Right hindlimb (tissue), 1 donor: ENCODE measurements at places on chromosomes 16 and 17.

DNA sequence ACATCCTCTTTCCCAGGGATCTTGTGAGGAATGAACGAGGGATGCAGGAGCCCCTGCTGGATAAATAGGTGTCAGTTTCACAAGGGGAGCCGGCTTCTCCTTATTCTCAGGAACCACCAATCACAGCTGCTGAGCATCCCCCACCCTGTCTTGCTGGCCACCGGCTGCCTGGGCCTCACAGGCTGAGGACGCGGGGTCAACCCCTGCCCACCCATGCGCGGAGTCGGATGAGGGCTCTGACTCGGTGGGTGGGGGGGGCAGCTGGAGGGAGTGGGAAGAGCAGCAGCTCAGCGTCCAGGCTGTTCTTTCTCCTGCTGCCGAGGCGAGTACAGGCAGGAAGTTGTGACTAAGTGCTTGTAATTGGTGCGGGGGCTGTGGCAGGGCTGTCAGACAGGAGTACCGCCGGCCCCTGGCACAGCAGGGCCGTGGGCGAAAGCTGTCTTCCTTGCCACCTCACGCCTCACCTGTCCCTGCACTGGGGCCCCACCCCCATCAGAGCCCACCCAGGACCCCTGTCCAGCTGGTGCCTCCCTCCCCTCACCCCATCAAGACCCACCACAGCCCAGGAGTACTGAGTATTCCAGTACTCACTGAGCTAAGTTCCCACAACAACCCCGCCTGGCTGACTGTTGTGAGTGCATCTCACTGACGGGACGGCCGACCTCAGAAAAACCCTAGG is 11.0 kb upstream of the DPEP1 start:
- peak; percentile 72 for DNase-seq

DNA sequence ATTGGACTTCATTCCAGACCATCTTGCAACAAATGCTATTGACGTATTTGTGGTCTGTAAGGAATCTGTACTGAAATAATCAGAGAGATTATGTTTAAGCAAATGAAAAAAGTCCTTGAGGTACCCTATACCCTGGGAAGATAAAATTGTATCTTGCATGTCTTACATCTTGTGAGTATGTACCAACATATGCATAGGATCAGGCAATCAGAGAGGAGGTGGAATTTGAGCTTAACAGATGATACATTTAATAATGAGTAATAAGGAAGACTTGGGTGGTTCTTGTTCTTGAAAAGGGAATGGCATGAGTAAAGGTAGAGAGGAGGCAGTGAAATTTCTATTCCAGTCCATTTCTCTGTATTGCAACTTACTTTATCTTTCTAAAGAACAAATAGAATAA is 10.6 kb downstream of the MOSMO start:
- no peak for DNase-seq

GRCh38 chr16:8346294-8346693 is 244.0 kb downstream of the TMEM114 start:
- DNase-seq, result peak; percentile 22

DNA sequence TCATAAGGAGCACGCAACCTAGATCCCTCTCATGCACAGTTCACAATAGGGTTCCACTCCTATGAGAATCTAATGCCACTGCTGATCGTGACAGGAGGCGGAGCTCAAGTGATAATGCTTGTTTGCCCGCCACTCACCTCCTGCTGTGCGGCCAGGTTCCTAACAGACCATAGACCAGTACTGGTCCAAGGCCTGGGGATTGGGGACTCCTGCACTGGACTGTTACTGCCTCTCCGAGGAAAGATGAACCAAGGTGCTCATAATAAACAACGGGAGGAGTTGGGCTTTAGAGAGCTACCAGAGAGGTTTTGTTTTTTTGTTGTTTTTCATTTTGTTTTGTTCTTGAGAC is 58.2 kb downstream of the TK2 start:
- no peak for DNase-seq

DNA sequence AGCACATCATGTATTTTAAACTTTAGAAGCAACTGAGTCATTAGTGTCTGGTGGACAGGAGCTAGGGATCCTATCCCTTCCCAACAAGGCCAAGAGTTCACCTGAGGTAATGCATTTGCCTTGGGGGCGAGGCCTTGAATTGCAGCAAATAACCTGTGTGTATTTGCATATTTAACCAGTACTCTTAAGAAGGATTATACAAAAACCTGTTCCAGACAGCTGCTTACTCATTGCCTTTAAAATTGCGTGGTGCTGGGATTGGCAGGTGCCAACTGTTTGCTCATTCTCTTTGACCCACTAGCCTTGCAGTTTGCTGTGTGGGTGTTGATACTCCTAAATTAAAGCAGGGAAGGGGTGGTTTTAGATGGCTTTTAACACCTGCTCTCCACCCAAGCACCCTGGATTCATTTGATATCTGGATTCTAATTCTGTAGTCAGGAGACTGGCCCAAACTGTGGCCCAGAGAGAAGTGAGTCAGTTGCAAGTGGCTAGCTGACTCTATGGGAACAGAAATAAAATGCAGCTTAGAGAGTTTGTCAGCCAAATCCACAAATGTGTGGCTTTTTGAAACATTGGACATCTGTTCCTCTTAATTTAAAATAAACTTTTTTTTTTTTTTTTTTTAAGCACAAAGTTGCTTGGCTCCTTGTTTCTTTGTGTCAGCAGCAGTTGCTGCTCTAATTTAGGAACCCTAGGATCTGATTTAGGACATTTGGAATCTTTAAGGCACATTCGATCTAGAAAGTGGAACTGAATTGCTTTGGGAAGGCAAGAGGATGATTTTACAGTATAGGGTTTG is 46.9 kb downstream of the TUBD1 start:
- peak; percentile 52 for DNase-seq

DNA sequence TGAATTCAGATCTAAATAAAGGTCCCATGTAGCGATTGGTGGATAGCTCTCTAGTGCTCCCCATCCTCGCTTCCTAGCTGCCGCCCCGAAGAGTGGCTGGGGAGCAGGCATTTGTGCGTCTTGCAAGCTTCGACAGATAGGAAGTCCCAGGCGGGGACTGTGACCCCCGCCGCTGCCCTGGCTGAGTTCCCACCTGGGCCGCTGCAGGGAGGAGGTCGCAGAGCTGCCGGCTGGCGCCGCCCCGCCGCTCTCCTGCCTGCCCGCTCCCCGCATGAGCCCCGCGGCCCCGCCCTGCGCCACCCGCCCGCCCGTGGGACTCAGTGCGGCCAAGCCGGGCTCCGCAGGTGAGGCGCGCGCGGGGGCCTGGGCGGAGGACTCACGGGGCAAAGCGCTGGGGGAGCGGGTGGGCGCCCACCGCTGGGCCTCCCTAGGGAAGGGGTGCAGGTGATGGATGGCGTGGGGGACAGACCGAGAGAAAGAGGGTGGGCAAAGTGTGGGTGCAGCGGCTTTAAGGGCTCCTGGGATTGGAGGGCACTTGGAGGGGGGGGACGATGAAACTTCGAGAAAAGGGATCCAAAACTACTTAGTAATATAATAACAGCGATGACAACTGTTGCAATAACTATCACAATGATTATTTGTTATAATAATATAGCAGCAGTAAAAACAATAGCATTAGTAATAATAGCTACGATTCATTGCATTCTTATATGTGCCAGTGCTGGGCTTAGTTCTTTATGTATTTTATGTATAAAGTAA is at the start of gene OTOA:
TSS of gene OTOA (plus strand) at position 80 of the 759 bp plus-strand sequence. CDS start 14,547 bp downstream, outside the sequence.
- DNase-seq, result no peak

DNA sequence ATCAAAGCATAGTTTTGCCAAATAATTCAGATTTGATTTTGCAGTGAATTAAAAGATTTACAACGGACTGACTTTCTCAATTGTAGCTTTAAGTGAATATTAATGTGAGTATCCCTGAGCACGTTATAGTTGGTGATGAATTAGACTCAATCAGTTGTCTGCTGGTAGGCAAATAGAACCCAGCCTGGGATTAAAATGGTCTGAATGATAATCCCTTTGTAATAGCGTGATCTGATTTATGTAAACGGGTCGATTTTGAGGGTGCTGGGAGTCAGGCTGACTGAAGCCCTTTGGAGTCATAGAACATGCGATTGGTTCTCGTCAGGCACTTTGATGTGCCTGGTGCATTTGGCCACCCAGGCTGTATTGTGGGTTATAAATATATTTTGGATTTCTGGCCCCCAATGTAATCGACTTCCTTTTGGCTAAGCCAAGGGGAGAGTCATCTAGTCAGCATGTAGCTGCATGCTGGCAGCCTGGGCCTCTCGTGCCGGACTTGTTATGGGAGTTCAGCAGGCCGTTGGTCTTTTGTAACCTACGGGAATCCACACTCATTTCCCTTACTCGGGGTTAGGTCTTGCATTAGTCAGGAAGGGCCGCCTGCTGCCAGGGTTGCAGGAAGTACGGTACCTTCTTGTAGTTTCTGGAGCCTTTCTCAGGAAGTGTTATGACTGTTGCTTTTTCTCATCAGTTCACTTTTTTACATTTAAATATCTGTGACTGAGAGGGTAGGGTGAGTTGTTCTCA is 5.4 kb downstream of the PGS1 start:
- DNase-seq, result peak; percentile 49

DNA sequence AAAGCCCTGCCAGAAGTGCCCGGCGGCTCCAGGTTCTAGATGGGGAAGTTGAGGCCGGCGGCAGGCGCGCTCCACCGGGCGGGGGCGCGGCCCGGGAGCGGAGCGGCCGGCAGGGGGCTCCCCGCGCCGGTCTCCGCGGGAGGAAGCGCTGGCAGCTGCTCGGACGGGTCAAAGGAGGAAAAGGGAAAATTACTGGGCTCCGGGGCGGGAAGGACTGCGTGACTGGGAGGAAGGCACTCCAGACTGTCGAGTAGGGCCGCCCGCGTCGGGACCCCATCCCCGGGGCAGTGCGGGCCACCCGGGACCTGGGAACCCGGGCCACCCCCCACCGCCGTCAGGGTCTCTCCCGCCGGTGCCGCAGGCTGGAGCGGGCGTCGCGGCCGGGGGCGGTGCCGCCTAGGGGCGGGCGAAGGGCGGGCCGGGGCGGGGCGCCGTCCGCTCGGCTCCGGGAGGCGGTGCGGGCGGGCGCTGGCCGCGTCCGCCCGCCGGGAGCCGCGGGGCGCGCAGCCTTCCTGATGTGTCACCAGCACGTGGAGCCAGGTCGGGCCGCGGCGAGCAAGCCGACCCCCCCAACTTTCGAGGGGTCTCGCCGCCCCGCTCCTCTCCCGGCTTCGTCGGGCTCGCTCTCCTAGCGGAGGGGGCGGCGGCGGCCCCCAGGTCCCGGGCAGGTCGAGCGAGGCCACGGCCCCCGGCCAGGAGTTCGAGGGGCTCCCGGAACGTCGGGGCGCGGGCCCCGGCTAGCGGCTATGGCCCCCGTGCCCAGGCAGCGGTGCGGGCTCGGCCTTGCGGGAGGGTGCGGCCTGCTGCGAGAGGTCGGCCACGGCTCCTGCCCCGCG is 167.5 kb downstream of the RAB11FIP4 start:
- DNase-seq, result peak; percentile 90

GRCh38 chr17:57257195-57257894 is 1.0 kb downstream of the MSI2 start:
- no peak for DNase-seq

DNA sequence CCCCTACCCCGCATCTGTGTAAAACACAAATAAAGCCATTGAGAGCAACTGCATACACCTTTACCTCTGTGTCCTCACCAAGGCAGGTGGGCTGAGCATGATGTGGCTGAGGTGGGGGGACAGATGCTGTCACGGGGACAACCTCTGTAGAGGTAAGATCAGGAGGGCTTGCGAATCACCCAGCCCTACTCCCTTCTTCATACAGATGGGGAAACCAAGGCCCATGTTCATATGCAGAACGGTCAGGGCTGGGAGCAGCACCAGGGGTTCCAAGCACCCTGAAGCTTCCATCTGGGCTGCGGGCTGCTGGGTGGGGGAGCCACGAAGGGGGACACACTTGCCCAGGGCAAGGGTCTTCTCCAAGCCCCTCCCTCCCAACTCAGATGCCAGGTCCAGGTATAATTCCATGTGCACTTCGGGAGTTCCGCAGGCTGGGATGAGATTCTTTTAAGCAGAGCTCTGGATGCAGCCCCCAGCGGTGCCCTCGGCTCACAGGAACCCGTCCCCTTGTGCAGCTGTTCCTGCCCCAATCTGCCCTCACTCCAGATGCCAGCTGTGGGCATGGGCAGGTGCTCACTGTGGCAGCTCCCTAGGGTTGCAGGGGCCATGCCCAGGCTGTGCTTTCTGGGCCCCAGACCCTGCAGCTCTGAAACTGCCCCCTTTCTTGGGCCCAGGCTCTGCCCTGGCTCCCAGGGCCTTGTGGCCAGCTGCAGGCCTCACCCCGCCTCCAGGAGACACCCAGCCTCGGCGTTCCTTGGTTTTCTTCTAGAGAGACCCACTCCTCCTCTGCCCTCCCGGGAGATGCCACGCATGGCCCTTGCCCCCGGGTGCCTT is 9.6 kb downstream of the CTRB1 start:
- DNase-seq, result no peak

DNA sequence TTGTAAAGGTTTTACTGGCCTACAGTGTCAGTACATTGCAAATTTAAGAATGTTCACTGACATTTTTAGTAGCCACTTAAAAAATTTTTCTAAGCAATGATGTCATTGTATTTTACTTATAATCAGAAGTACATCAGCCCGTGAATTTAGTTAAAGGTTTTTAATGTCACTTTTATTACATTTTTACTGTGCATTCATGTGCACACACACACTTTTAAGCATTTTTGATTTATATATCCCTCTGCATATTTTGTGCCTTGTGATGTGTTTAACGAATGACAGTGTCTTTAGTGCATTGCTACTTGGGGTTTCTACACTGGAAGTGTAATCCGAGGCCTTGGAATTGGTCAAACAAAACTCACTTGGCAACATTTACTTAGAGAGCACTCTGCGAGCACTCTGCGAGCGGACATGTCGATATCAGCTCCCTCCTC is 190.4 kb downstream of the WWOX start:
- DNase-seq, result no peak

DNA sequence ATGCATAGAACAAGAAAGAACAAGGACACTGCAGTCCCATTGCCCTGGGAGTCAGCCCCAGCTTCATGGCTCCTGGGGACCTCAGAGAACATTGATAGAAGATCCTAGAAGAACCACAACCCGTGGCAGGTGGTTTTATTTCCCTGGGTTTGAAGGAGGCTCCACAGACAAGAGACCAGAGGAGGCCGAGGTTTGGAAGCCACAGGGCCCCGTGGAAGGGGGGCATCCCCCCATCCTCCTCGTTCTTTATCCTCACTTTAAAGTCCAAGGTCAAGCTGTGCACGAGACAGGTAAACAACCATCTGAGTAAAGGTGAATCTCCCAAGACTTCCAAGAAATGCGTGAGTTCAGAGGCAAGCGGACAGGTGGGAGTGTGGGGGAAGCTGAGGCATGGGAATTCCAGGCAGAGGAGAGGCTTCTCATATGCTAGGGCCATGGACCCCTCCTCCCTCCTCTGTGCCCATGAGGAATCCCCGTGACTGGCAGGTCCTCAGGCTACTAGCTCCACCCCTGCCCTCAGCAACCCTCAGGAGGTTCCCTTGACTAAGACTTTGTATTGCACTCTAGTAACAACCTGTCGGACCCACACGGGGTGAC is 849 bp upstream of the SULT1A1 start:
- DNase-seq, result no peak
